Stimulated activated CD4-positive, alpha-beta T cell treated with anti-CD3 and anti-CD28 coated beads, Interleukin-4, amount 100 ng/mL, for 4 hours (primary cell): ENCODE measurements at places on chromosomes 7 and 10.

GRCh38 chr7:13998866-13999265 lies 9.4 kb upstream of the ETV1 start:
- DNase-seq = no peak

- no peak for DNase-seq
These were observed 7.9 kb downstream of the GTF2I start for GRCh38 chr7:74665296-74665938.

GRCh38 chr10:5284311-5285057 lies 80.3 kb upstream of the UCN3 start:
- DNase-seq = peak; percentile 44

GRCh38 chr10:35160743-35161142 lies 34.1 kb downstream of the CREM start:
- no peak for DNase-seq

- DNase-seq = no peak
These were observed 5.1 kb downstream of the TCTN3 start for GRCh38 chr10:95688648-95689047.
